Dermis lymphatic vessel endothelial cell (primary cell): ENCODE measurements at places on chromosomes 1 and 21. TPM values are rescaled to one million over a fixed set of nuclear protein-coding genes. Genes with fewer than 3 reads are reported as not detected.

The ECM1 gene
- total RNA-seq, result 0.09 and 0.11 TPM in 2 replicates

The NUDT4B gene
- total RNA-seq, result 8.2 and 15.7 TPM in 2 replicates

The OR2T2 gene
- total RNA-seq, result not detected in 2 replicates

The NCAM2 gene
- total RNA-seq, result under 0.01 and 0.09 TPM in 2 replicates

The FAM72D gene
- total RNA-seq, result 0.60 and 0.65 TPM in 2 replicates

The PIGM gene
- 3.1 and 4.3 TPM in 2 replicates for total RNA-seq

The DRAXIN gene
- 0.11 and 0.34 TPM in 2 replicates for total RNA-seq

The SOX13 gene
- total RNA-seq, result 5.4 and 6.5 TPM in 2 replicates

The SLC2A5 gene
- 0.17 and 1.3 TPM in 2 replicates for total RNA-seq
